Stimulated activated CD4-positive, alpha-beta T cell treated with anti-CD3 and anti-CD28 coated beads, Interleukin-15, amount 100 ng/mL, for 48 hours (primary cell): ENCODE measurements at places on chromosomes 7 and 10.
A peak's percentile ranks its signal among the peaks of the same experiment; 100 is the strongest.

DNA sequence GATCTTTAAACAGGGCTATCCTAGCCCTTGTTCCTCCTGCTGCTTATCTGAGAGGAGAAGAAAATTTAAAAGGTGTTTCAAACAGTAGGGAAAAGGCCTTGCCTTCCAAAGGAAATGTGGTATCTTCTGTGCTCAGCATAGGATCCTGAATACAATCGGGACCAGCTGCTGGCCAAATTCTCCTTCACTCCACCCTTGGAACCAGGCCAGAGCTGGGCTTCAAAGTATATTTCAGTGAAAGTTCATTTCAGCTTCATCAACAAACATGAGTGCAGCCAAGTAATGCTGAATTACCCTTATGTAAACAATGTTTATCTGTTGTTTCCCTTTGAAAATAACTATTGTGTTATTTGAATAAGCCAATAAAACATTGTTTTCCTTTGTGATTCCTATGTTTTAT is 146.5 kb upstream of the MEOX2 start:
- DNase-seq = no peak

DNA sequence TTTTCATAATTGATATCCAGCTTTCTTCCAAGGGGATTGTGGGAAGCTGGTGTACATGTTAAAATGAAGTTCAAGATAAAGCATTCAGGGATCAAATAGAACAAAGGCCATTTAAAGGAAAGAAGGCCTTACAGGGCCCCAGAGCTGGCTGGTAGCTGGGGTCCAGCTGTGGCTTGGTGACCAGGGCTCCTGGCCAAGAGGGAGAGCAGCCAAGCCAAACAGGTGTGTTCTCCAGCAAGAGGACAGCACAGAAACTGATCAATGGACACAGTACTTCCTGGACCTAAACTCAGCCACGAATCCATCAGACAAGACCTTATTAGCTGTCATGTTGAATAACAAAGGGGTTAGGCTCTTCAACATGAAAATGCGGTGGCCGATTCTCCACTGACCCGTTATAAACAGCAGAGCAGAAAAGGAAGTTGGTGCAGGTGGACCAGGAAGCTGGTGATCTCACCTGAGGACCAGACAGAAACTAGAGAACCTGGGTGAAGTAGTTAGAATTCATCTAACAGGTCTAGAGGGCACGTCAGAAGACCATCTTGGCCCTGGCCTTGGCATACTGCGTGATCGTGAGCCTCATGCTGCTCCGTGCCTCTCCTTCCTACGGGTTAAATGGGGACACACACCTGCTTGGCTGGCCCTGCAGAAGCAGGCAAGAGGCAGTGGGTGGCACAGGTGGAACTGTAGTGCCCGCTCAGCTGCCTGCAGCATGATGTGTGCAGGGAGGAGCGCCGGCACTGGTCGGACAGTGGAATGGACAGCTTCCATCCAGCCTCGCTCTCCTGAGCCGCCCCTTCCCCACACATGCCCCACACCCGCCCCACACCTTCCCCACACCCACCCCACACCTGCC is 53.8 kb downstream of the PARP12 start:
- no peak for DNase-seq

- no peak for DNase-seq
Observed at GRCh38 chr7:72223351-72223750, 188.8 kb downstream of the CALN1 start.

DNA sequence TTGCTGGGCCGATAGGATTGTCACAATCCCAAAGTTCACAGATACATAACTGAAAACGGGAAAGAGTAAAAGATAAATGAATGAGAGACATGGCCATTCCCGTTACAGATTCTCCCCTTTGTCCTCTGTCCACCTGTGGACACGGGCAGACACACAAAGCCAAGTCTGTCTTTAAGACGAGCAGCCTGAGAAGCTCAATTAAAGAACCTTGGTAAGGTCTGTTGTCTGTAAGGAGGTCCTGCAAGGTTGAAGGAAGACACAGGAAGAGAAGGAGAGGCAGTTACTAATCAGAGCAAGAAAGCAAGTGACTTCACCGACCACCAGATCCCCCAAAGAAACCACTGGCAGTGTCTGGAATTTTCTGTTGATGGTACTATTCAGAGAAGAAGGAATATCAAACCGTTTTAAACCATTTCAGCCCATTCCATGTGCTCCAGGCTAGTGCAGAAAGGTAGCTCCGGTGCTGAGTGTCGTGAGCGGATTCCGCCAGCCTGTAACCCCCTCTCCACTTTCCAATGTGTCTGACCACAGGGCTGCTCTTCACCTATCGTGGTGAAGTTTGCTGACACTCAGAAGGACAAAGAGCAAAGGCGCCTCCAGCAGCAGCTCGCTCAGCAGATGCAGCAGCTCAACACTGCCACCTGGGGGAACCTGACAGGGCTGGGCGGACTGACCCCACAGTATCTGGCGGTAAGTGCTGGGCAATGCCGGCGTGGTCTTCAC is 252.6 kb downstream of the CELF2 start:
- DNase-seq = peak; percentile 76

GRCh38 chr7:38317515-38317914 is 44.1 kb upstream of the TARP start:
- no peak for DNase-seq

GRCh38 chr10:2920637-2921036 is 146.7 kb upstream of the PFKP start:
- DNase-seq = no peak
